Activated CD4-positive, alpha-beta T cell treated with anti-CD3 and anti-CD28 coated beads, Interleukin-2, amount 50 U/mL, for 1 hour (primary cell): ENCODE measurements at places on chromosomes 2 and 18.

- DNase-seq = no peak
Measured at GRCh38 chr2:65483763-65484162, 51.4 kb upstream of the SPRED2 start.

DNA sequence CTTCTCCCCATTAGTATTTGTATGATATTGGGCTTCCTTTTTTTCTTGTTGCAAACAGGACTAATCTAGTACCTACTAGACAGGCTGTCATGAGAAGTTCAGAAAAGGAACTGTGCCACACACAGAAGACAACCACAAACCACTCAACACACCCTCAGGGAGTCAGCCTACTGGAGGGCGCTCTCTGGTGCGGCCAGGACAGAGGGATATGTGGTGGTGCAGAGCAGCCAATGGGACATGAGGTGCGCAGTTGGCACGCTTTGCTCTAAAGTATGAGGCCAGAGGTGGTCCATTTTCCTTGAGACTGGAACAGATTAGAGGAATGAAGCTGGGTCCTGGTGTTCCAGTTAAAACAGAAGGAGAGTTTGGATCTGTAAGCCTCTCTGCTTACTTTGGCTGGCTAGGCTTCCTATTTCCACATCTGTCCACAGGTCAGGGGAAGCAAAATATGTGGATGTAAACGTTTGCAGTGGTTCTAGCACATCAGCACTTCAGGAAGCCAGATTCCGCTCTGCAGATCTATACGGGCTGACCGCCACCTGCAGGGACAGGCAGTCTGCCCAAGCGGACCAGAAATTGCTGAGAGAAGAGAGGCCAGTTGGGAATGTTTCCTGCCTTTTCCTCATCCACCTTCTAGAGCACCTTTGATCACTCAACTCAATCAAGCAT lies 114.1 kb downstream of the GFPT1 start:
- DNase-seq = no peak

GRCh38 chr2:221514305-221515040 lies 57.6 kb downstream of the EPHA4 start:
- DNase-seq = no peak

DNA sequence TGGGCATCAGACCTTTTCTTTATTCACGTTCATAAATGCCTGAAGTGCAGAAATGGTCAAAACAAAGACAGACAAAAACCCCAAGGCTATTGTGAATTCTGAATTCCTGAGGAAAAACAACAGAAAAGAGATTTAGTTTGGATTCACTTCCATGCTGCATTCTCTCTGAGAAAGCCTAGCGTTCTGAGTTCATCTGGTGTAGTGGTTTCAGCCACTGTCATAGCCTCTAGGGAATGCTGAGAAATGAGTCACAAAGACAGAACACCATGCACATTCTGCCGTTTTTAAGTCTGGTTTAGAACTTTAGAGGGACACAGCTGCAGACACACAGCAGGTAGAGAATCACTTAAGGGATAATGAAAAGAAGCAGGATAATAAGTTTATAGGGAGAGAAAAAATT lies 93.8 kb downstream of the LRP1B start:
- DNase-seq = no peak
